ENCODE measurements at places on chromosomes 7 and 10.
A peak's percentile ranks its signal among the peaks of the same experiment; 100 is the strongest.

- no peak for DNase-seq
These were observed 594.9 kb downstream of the REEP3 start for GRCh38 chr10:64115908-64116643.

GRCh38 chr7:7318601-7319000 lies 136.3 kb downstream of the C1GALT1 start:
- DNase-seq = peak; percentile 39

- no peak for DNase-seq
These were observed 4.7 kb downstream of the CACNB2 start for GRCh38 chr10:18144928-18145327.

GRCh38 chr10:19663344-19663743 lies 152.9 kb upstream of the PLXDC2 start:
- DNase-seq = no peak

GRCh38 chr7:158487631-158488151 lies 99.9 kb downstream of the PTPRN2 start:
- DNase-seq = no peak

- no peak for DNase-seq
These were observed 468.9 kb downstream of the DNAJB6 start for GRCh38 chr7:157805713-157806112.

Measured in inflammatory macrophage (primary cell).